ENCODE measurements at places on chromosomes 4 and X. TPM values are rescaled to one million over a fixed set of nuclear protein-coding genes. Genes with fewer than 3 reads are reported as not detected.

GRCh38 chr4:111602848-111603247 is 542.4 kb upstream of the FAM241A start:
- DNase-seq, result no peak

DNA sequence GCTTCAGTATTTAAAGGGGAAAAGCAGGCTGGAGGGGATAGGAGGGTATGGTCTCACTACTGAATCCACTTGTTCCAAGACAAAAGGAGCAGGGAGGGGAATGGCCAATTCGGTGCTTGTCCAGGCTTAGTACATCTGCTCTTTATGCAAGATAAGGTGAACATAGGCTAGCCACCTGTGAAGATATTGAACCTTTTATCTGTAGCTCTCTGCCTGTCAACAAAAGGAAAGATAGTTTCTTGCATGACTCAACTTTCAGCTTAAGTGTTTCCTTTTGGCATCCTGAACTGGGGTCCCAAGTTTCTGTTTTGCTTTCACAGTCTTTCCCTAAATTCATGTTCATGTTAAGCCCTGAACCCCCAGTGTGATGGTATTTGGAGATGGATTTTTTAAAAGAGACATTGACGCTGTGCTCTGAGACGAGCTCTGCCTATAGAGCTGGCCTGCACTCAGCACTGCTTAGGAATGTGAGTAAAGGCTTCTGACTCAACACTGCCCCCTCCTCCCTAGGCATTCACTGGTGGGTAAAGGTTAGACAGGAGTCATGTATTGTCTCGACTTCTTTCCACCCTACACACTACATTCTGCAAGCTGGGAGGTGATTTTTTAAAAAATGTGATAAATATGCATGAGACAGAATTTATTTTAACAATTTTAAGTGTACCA is 28.2 kb downstream of the FAM149A start:
- DNase-seq, result no peak

DNA sequence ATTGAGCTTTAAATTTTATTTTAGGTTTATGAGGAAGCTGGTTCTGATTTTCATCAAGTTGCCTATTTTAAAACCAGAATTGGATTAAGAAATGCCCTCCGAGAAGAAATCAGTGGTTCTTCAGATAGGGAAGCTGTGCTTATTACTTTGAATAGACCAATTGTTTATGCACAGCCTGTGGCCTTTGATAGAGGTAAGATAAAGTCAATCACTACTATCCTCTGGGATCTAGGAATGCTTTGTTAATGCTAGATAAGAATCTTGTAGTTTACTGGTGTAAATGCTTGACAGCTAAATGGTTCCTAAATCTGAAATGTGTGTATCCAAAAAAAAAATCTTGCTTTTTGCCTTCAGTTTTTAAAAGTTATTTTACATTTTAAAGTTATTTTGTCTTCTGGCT is 73.0 kb upstream of the ADAD1 start:
- no peak for DNase-seq

- no peak for DNase-seq
Observed at GRCh38 chr4:183758758-183759447, 99.8 kb downstream of the TRAPPC11 start.

DNA sequence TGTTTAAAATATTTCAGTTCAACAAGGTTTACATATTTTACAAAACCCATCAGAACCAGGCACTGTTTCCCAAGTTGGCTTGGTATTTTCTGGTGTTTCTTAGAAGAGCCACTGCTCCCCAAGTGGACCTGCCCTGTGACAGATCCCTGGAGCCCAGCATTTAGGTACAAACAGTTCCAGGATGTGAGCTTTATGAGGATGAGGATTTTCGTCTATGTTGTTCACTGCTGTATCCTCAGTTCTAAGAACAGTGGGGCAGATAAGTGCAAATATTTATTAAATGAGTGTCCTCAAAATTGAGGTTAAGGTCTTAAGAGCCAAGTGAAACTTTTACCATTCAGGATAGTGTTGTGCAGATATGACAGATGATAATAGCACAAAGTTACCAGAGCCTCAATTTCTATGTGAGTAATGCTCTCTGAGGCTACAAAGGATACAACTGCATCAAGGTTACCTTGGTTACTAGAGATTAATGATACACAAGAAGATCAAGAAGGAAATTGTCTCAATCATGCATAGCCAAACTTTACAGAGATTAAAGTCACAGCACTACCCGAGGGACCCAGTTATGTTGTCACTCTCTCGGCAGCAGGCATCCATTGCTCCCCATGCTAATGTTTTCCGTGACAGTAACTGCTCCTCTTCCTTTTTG is 37.5 kb downstream of the ANXA3 start:
- DNase-seq, result no peak

DNA sequence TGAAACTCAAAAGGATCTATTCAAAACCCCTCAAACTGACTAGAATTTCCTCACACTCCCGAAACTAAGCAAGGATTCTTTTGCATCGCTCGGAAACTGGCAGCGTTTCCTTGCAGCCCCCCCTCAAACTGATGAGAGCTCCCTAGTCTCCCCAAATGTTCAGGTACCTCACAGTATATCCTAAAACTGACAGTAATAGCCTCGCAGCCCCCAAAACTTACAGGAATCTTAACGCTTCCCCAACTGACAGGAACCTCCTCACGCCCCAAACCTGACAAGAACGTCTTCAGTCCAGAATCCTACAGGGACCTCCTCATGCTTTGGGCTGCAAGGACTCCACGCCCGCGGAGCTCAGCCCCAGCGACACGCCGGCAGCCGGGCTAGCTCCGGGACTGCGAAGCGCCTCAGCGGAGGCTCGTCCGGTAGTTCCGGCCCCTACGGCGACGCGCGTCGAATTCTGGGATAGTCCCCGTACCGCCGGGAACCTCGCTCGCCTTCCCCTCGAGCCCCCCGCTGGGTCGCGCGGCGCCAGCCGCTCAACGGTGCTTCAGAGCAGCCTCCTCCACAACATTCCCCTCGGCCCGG is 640 bp downstream of the PHF8 start:
- no peak for DNase-seq

DNA sequence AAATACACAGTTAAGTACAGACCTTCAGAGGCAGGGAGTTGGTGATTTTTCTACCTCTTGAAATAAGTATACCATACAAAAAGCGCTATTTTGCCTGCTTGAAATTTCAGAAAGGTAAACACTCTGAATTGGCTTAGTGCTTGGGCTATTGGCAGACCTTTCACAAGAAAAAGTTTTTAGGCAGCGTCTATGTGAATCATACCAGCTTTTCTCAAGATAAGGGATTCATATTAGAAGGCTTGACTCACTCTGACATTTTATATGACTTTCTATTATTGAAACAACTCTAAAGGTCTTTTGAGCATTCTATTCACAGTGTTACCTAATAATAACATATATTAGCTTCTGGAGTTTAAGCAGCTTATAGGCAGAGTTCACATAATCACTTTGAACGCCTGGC is 286.4 kb upstream of the FAT1 start:
- DNase-seq, result no peak

- no peak for DNase-seq
Observed at GRCh38 chr4:134337574-134337973, 136.0 kb upstream of the PABPC4L start.

The NRK gene
- 4.8 TPM for total RNA-seq

Measured in posterior vena cava (tissue), 2 donors.